COR-L47 (cell line): ENCODE measurements at places on chromosomes 5 and 9.

DNA sequence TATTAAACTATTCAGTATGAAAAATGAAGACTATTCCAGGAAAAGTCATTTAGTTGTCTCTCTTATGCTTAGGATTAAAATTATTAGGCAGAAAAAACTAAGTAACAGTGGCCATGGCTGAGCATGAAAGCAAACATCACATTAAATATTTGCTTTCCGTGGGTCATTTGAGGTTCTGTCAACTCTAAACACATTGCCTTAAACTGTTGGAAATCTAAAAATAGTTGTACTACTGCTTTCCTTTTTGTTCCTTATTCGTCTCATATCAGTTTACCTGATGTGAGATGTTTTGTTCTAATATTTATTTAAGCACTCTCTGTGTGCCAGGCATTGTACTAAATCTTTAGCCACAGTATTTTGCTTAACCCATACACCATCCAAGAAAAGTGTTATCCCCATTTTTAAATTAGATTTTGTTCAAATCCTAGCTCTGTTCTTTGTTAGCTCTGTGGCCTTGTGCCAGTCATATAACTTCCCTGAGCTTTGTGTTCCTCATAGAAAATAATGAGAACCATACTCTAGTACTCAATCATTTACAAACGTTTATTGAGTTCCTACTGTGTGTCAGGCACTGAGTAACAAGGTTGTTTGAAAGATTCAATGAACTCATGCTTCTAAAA is 18.7 kb upstream of the ZNF608 start:
- no peak for DNase-seq

- no peak for DNase-seq
Observed at GRCh38 chr5:175235251-175235960, 208.6 kb downstream of the DRD1 start.

DNA sequence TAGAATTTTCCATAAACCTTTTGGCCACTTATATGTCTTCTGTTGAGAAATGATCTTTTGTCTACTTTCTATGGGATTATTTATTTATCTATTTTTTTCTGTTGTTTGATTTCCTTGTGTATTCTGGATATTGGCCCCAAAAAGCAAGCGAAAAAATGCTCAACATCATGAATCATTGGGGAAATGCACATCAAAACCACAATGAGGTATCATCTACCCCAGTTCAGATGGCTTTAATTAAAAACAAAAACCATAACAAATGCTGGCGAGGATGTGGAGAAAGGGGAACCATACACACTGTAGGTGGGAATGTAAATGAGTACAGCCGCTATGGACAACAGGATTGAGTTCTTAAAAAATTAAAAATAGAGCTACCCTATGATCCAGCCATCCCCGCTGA is 125.0 kb upstream of the LPCAT1 start:
- DNase-seq = no peak

GRCh38 chr5:38576442-38576841 is 20.0 kb upstream of the LIFR start:
- peak; percentile 15 for DNase-seq

DNA sequence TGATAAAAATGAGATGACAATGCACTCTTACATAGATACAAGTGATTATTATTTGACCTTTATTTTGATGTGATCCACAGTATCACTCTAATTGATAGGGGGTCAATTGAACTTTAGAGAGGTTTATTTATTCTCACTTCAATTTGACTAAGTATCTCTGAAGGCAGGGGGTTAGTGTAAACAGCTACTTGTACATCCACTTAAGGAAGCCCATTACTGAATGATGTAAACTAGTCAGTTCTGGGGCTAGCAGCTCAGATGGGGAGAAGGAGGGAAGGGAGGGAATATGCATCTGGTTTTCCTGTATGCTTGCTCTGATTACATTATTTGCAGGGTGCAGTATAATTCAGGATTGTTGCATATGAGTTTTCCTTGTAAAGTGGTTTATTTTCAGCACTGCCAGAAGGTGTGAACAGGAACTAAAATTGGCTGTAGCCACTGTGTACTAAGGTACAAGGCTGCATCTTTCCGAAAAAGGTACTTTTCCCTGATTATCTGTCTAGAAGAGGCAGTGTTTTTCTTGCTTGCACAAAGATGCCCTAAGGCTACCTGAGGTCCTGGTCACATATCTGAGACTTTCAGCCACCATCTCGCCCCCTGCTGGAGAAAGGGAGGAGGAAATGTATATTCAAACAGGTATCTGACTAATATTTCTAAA is 51.2 kb downstream of the MRPS27 start:
- peak; percentile 15 for DNase-seq
